ENCODE measurements at places on chromosomes 3 and 15.

- DNase-seq: no peak
These were observed 14.0 kb downstream of the UBE2E1 start for GRCh38 chr3:23819599-23820360.

GRCh38 chr15:95758451-95758850, 572.0 kb upstream of the NR2F2 start:
- no peak for DNase-seq

GRCh38 chr3:11718637-11719405, 75.1 kb upstream of the VGLL4 start:
- DNase-seq: peak; percentile 46

DNA sequence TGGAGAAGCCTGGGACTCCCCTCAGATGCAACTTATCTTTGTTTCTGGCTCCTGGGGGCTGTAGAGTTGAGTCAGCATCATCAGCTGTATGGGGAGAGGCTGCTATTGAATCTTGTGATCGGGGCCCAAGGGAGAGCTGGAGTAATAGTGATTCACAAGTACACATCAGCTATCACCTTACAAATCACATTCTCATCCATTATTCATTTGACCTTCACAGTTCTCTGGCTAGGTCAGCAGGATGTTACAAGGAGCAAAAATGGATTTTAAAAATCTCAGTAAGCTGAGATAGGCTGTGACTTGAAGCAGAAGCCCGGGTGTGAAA, 175.0 kb downstream of the OPA1 start:
- DNase-seq: no peak

DNA sequence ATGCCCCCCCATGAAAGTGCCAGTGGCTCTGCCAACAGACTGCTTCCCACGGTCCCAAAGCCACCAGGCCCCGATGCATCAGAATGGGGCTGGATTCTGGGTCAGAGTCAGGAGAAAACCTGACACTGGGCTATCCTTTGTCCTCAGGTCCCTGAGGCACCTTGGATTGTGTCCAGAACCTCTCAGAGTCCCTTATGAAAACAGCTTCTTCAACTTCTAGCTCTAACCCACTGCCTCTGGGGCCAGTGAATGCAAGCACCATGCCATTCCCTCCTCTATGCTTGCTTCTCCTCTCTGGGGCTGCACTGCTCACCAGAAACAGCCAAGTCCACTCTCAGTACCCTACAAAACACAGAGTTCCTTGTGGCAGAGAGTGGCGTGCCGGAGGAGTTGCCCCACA, 9.9 kb downstream of the CRABP1 start:
- no peak for DNase-seq

- no peak for DNase-seq
These were observed 46.1 kb downstream of the FBLN2 start for GRCh38 chr3:13594991-13595421.

- no peak for DNase-seq
These were observed 42.9 kb upstream of the RPL32 start for GRCh38 chr3:12884186-12884680.

- DNase-seq: no peak
These were observed 18.6 kb downstream of the C3orf52 start for GRCh38 chr3:112104774-112105173.

- DNase-seq: peak; percentile 4
These were observed 1.3 kb downstream of the ACAP2 start for GRCh38 chr3:195441476-195441991.

- peak; percentile 87 for DNase-seq
These were observed 1.8 kb upstream of the ZMYND10 start for GRCh38 chr3:50347187-50347813.

DNA sequence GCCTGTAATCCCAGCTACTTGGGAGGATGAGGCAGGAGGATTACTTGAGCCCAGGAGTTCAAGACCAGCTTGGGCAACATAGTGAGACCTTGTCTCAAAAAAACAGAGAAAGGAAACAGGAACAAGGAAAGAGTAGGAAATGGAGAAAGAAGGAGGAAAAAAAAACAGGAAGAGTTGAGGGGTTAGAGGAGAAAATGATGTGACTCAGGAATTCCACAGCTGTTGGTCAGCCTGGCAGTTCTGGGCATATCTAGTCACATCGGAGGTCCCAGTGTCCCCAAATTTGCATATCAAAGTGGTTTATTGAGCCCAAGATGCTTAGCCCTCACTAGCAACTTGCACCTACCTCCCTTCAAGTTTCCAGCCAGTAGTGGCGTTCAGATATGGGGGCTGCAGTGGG, 18.8 kb upstream of the JMJD7 start:
- no peak for DNase-seq

- DNase-seq: no peak
These were observed 316.8 kb downstream of the PLCL2 start for GRCh38 chr3:17201538-17201937.

- no peak for DNase-seq
These were observed 171.9 kb upstream of the CADPS start for GRCh38 chr3:63047068-63047467.

GRCh38 chr3:119595639-119596334, 1.9 kb upstream of the PLA1A start:
- DNase-seq: no peak

- no peak for DNase-seq
These were observed 423.7 kb downstream of the C3orf38 start for GRCh38 chr3:88573472-88573871.

- no peak for DNase-seq
These were observed 69.0 kb downstream of the UBE2E2 start for GRCh38 chr3:23271876-23272741.
